Mesendoderm (in vitro differentiated cells): ENCODE measurements at places on chromosomes 12 and 14.

GRCh38 chr12:124921200-124922031 is 7.0 kb upstream of the UBC start:
- DNase-seq = peak; percentile 79

GRCh38 chr12:124496584-124496983 is 70.8 kb downstream of the NCOR2 start:
- DNase-seq = peak; percentile 71

DNA sequence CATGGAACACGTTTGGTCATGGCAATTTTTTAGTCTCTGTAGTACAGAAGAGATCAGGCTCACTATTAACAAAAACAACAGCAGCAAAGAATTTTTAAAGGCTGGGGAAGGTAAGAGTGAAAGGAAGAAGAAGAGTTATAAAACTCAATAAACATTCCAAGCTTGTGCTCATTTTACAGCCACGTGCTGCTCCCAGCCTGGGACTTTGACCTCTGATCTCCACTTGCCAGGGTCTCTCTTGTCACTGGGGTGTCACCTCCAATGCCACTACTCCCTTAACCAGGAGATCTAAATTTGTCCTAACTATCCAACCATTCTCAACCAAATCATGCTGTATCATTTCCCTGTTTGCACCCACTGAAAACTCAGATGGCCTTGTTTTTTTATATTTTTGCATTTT is 605.1 kb downstream of the VRK1 start:
- DNase-seq = no peak

DNA sequence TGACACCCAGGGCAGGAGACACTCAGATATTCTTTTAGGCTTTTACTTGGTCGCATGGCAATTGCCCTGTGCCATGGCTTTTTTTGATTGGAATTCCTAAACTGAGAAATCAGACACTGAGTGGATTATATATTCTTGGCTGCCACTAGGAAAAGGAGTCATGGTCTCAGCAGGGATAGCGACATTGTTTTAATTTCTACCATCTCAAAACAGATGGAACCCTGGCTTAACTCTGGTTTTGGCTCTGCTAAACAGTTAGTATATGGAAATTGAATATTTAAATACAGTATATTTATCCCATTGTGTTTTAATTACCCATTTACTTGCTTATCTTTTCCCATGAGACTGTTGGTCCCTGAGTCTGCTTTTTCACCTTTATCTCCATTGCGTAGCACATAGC is 84.0 kb downstream of the DACT1 start:
- DNase-seq = no peak

GRCh38 chr14:92122351-92122677 is 545 bp downstream of the CPSF2 start:
- DNase-seq = peak; percentile 74

DNA sequence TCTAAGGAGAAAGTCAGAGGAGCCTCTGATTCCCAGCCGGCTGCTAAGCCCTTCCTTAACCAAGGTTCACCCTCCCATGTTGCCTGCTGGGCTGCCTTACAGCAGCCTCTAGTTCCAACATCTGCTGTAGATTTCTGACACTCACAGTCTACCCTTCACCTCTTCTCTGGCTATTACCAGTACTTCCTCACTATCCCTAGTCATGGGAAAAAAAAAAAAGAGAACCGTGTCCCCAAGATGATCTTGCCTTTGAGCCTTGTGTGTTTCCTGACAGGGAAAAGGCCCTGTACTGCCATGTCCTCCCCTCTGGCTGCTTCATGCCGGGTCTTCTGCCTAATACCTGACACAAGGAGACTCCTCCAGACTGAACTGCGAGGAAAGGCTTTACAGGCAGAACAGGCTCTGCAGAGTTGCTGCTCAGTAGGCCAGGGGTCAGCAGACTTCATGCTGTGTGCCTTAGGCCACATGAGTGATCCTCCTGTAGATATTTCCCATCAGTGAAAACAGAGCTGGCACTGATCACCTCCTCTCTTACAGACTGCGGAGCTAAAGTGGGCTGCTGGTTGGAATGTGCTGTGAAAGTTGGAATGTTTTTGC is 46.8 kb downstream of the PRKCH start:
- DNase-seq = peak; percentile 76

- DNase-seq = no peak
Observed at GRCh38 chr12:7503686-7504415, at the start of gene CD163. TSS of gene CD163 (minus strand) at chr12:7503777. CDS start at chr12:7503690, 87 bp downstream.

- DNase-seq = no peak
Observed at GRCh38 chr12:120917748-120918147, 13.6 kb upstream of the SPPL3 start.

GRCh38 chr14:104852280-104852663 is 12.8 kb upstream of the CEP170B start:
- no peak for DNase-seq

GRCh38 chr14:102071283-102071998 is 15.4 kb downstream of the HSP90AA1 start:
- no peak for DNase-seq

DNA sequence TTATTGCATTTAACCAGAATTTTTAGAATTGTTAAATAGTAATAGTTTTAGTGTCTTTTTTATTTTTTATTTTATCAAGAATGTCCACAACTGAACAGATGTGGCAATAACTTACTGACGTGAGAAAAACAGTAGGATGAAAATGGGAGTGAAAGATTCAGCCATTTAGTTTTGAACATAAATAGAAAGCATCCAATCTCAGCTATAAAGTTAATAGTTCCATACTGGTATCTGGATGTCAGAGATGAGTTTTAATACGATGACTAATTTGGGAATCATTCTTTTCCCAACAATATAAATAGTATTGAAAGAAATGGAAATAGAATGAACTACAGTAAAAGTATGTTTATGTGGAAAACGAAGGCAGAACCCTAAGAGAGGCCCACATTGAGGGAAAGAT is 159.4 kb downstream of the EPS8 start:
- no peak for DNase-seq

DNA sequence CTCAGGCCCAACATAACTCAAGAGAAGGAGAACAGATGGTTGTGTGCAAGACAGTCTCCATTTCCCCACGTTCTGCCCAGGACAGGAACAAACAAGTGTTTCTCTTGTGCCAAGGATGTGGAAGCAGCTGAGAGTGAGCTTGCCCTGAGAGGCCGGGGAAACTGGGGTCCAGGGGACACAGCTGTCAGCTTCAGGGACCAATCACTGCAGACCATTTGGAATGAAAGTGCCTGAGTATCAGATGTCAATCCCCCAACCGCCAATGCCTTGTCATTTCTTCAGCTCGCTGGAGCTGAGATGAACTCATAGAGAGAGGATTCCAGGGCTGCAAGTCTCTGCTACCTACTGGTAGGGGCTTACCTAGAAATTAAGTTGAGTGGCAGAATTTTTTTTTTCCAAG is 71.9 kb upstream of the METAP2 start:
- no peak for DNase-seq

- no peak for DNase-seq
Observed at GRCh38 chr12:119397540-119397939, 63.0 kb downstream of the CCDC60 start.

DNA sequence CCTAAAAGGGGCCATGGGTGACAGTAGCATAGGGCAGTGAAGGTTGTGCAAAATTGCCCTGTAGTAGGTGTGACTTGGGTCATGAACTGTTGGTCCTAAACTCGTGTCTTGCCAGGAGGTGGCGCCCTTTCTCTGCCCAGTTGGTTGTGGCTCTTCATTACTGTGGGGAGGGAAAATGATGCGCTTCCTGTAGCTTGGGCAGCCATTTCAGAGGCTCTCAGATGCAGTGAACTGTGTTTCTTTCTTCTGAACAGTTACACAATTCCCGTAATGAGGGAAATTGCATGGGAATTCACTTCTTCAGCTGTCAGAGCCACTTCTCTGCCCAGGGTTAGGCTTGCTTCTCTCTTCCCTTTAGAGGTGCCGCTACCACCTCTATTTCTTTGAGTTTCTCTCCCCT is 148.1 kb upstream of the NRXN3 start:
- peak; percentile 91 for DNase-seq

- no peak for DNase-seq
Observed at GRCh38 chr12:129009833-129010622, 156.8 kb downstream of the GLT1D1 start.

- DNase-seq = no peak
Observed at GRCh38 chr12:2494486-2495192, 300.1 kb upstream of the FKBP4 start.

GRCh38 chr14:93303659-93304058 is 29.2 kb downstream of the BTBD7 start:
- DNase-seq = peak; percentile 43
